ENCODE measurements at places on chromosomes 4 and X.

- DNase-seq = no peak
These were observed 10.5 kb downstream of the PPAT start for GRCh38 chr4:56424697-56425514.

DNA sequence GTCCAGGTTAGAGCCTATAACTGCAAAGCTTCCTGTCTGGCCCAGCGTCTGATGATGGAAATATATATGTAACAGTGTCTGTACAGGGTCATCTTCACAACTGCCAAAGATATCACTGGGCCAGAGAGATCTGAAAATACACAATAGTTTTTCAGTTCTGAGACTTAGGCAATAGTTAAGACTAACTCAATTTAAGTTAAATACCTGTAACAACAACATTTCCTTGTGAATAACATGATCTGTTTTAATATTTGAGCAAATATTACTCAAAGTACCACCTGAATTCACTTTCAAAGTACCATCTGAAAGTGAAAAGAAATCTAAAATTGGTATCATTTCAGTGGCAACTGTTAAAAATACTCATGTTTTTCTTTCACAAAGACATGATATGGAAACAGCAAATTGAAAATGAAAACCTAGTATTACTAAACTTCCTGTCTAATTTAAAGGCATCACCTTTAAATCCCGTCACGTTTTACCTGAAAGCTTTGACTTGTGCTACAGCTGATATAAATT is 9.6 kb downstream of the ZAR1 start:
- DNase-seq = no peak

- no peak for DNase-seq
These were observed 18.0 kb downstream of the CLNK start for GRCh38 chr4:10666616-10667015.

DNA sequence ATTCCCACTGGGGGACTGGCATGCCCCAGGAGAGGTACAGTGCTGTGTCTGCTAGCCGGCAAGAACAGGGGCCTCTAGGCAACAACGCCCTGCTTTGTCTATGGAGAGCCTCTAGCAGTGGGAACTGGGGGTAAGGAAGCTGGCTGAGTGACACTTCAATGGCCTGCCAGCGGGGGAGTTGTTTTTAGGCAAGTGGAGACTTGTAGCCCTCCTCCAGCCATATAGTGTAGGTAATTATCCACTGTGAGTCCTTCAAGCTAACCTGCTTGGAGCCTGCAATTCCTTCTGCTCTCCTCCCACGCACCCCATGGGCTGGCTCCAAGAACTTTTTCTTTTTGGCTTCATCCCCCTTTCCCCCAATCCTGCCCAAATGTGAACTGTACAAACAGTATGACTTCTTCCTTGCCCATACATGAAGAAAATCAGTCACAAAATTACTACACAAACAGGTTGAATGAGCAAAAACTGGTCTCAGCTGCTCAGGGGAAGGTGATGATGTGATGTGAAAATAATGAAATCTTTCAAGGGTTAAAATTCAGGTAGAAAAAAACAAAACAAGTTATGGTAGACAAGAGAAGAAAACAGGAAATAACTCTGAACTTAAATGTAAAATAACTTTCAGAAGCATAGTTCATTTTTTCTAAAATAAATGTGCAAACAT is 33.1 kb downstream of the LEF1 start:
- no peak for DNase-seq

- DNase-seq = no peak
These were observed 139.8 kb downstream of the WDFY3 start for GRCh38 chr4:84826681-84827080.

- no peak for DNase-seq
These were observed 66.6 kb upstream of the ELOVL6 start for GRCh38 chr4:110265001-110265400.

DNA sequence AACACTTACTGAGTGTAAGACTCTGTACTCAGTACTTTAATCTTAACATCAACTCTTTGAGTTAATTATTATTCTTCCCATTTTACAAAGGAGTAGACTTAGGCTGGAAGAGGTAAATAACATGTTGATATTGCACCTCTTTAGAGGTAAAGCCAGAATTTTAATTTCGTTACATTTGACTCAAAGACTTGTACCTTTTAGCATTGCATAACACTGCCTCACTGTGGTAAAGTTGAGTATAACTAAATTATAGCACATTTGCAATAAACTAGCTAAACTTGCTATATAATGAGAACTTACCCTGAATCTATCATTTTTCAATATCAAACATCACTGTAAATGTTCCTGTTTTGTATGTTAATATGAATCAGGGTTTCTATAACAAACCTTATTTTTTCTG is 218.5 kb downstream of the PRR32 start:
- DNase-seq = no peak

GRCh38 chr4:145936997-145937901 is 1.4 kb downstream of the ZNF827 start:
- DNase-seq = peak; percentile 66

GRCh38 chrX:130418740-130419139 is 17.0 kb downstream of the RBMX2 start:
- no peak for DNase-seq

- peak; percentile 12 for DNase-seq
These were observed 6.2 kb upstream of the CXCL13 start for GRCh38 chr4:77599378-77599777.

Data from SK-N-DZ (cell line).